ENCODE measurements at places on chromosomes 12 and 14.

- no peaks in the 10 kb centered on the region for H3K27me3 ChIP-seq
- no peak overlapping the region for H3K27ac ChIP-seq
- DNase-seq, result no peak
- H3K4me1 ChIP-seq, result no peaks in the 10 kb centered on the region
- no peaks in the 10 kb centered on the region for H3K36me3 ChIP-seq
Measured at GRCh38 chr14:85058150-85058549, 471.8 kb upstream of the FLRT2 start.

- no peaks in the 10 kb centered on the region for H3K36me3 ChIP-seq
- H3K4me1 ChIP-seq, result no peaks in the 10 kb centered on the region
- no peak overlapping the region for H3K4me3 ChIP-seq
- H3K27me3 ChIP-seq, result peaks cover 12% of the 10 kb centered on the region
Measured at GRCh38 chr12:10182354-10183049, 3.7 kb downstream of the TMEM52B start.

- no peak overlapping the region for H3K4me3 ChIP-seq
- no peaks in the 10 kb centered on the region for H3K27me3 ChIP-seq
- H3K4me1 ChIP-seq, result peaks cover 2% of the 10 kb centered on the region
- H3K36me3 ChIP-seq, result no peaks in the 10 kb centered on the region
- no peak for DNase-seq
Measured at GRCh38 chr14:95886366-95887056, 9.9 kb downstream of the TUNAR start.

GRCh38 chr12:4386801-4387200 is 7.3 kb upstream of the FGF23 start:
- no peak overlapping the region for H3K4me3 ChIP-seq
- no peaks in the 10 kb centered on the region for H3K36me3 ChIP-seq
- no peaks in the 10 kb centered on the region for H3K4me1 ChIP-seq

DNA sequence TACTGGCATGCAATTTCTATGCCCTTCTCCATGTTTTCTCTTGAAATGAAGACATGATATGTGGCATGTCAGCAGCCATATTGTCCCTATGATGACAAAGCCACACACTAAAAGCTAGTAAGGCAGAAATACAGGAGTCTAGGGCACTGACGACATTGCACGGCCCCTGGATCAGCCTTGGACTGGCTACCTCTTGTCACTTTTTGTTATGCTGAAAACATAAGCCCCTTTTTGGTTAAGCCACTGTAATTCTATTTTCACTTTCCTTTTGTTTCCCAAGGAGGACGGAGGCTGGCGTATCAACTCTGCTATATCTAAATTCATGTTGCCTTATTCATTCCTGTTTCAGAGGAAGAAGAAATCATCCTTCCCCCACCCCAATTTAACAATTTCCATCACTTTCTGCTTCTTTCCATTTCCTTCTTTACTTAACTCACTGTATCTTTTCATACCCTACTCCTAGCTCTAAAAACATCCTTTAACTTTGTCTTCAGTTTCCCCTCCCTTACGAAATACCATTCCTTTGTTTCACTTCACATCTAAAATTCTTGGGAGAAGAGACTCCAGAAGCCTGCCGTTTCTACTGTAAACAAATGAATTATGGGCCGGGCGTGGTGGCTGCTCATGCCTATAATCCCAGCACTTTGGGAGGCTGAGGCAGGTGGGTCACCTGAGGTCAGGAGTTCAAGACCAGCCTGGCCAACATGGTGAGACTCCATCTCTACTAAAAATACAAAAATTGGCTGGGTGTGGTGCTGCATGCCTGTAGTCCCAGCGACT is 364.1 kb downstream of the PCNX1 start:
- no peaks in the 10 kb centered on the region for H3K36me3 ChIP-seq
- H3K27ac ChIP-seq, result no peak overlapping the region

DNA sequence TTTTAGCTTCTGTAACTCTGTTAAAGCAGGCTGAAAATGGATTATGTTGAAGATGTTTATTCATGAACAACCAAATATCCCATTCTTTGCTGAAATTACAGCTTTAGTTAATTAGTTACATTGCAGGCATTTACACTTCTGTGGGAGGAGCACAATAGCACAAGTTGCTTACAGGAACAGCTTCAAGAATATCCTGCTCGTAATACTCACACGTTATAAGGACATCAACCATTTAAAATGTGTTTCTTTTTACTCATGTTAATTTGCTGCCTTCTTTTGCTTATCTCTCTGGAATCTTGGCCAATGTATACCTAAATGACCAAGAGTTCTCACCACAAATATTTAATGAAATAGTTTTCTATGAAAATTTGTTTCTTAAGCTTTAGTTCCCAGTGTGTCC is 305.2 kb upstream of the SYT1 start:
- no peak for DNase-seq
- H3K27ac ChIP-seq, result no peak overlapping the region
- H3K27me3 ChIP-seq, result no peaks in the 10 kb centered on the region
- H3K4me1 ChIP-seq, result peaks cover 5% of the 10 kb centered on the region

GRCh38 chr12:50751948-50752721 is 11.8 kb upstream of the ATF1 start:
- no peak overlapping the region for H3K27ac ChIP-seq
- H3K36me3 ChIP-seq, result peaks cover 2% of the 10 kb centered on the region
- no peak overlapping the region for H3K4me3 ChIP-seq
- DNase-seq, result no peak
- no peaks in the 10 kb centered on the region for H3K27me3 ChIP-seq

DNA sequence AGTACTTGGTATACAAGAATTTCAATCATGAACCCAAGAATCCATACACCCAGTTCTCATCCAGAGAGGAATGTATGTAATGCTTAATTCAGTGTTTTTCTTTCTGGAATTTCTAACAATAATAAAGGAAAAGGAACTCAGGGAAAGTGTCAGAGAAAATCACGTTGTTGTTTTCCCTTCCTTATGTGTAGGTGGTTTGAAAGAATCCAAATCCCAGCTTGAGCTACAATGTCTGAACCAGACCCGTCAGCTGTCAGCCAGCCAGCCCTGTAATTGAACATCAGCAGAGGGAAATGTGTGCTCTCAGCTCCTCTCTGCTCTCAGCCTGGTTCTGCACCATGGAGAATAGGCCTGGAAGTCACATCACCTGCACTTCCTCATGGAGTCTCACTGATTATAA is 126.5 kb downstream of the TMEM30B start:
- H3K4me3 ChIP-seq, result no peak overlapping the region
- H3K27me3 ChIP-seq, result no peaks in the 10 kb centered on the region
- peaks cover 11% of the 10 kb centered on the region for H3K4me1 ChIP-seq
- no peak for DNase-seq
- H3K36me3 ChIP-seq, result no peaks in the 10 kb centered on the region

DNA sequence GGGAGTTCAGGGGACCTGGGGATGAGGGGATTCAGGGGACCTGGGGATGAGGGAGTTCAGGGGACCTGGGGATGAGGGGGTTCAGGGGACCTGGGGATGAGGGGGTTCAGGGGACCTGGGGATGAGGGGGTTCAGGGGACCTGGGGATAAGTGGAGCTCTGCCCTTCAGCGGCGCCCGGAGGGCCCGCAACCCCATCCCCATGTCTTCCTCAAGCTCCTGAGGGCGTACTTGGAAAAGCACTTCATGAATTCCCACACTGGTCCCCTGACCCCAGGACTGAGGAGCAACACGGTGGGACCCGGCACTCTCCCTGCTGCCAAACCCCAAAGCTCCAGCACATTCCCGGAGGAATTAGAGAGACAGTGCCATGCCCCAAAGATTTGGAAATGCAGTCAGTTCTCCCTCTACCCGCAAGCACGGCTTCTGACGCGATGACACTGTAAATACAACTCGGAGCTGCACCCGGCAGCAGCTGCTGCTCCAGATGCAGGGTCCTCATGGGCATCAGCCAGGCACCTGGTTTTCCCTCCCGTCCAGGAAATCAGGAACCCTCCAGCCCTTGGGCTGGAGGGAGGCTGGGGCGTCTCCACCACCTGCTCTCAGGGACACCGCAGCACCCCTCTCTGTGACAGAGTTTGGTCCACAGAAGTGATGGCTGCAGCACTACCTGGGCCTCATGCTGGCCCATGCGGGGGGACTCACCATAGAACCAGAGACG is 32.8 kb upstream of the C14orf180 start:
- H3K27ac ChIP-seq, result no peak overlapping the region
- H3K4me1 ChIP-seq, result no peaks in the 10 kb centered on the region
- no peak overlapping the region for H3K4me3 ChIP-seq
- DNase-seq, result no peak
- H3K36me3 ChIP-seq, result no peaks in the 10 kb centered on the region

- no peak overlapping the region for H3K4me3 ChIP-seq
- no peak overlapping the region for H3K27ac ChIP-seq
- DNase-seq, result no peak
- H3K4me1 ChIP-seq, result peaks cover 9% of the 10 kb centered on the region
- H3K27me3 ChIP-seq, result no peaks in the 10 kb centered on the region
Measured at GRCh38 chr12:2613326-2614073, 181.3 kb upstream of the FKBP4 start.

GRCh38 chr14:63457498-63457897 is 85.7 kb downstream of the PPP2R5E start:
- no peaks in the 10 kb centered on the region for H3K27me3 ChIP-seq
- H3K27ac ChIP-seq, result no peak overlapping the region
- H3K4me3 ChIP-seq, result no peak overlapping the region
- no peak for DNase-seq
